Inflammatory macrophage treated with lipopolysaccharide for 1 hour (primary cell): ENCODE measurements at places on chromosomes 16 and 17.

- DNase-seq, result no peak
Observed at GRCh38 chr16:70801611-70802010, 653 bp upstream of the VAC14 start.

DNA sequence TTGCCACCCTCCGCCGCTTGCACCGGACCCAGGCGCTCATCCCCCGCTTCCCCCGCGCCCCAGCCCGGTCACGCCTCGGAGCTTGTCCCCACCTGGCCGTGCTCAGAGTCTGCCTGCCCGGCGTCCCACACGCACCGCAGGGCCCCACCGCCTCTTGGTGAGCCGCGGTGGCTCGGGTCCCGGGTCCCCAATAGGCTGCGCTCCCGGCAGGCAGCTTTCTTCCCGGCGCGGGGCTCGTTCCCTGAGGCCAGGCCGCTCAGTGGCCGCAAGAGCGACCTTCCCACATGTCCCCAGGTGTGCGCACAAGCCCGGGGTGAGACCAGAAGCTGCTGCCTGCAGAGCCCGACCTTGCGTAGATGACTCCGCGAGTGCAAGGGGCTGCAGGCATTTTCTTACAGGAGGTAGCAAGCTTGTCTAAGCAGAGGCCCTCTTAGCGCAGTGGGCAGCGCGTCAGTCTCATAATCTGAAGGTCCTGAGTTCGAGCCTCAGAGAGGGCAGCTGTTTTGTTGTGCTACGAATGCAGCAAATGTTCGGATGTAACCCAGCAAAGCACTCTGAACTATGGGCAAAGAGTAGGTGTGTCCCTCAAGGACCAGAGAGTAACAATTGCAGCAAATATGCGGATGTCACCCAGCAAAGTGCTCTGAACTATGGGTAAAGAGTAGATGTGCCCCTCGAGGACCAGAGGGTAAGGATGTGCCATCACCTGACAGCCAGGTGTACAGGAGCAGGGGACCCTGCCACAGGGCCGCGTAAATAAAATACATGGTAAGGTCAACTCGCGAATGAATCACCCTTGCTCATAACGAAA, 15.6 kb downstream of the TLE7 start:
- no peak for DNase-seq

GRCh38 chr16:51651061-51651466, 500.0 kb upstream of the SALL1 start:
- no peak for DNase-seq

- no peak for DNase-seq
Observed at GRCh38 chr17:6455321-6455705, 11.1 kb downstream of the PIMREG start.

GRCh38 chr17:59491353-59492090, 73.9 kb upstream of the DHX40 start:
- DNase-seq, result no peak

DNA sequence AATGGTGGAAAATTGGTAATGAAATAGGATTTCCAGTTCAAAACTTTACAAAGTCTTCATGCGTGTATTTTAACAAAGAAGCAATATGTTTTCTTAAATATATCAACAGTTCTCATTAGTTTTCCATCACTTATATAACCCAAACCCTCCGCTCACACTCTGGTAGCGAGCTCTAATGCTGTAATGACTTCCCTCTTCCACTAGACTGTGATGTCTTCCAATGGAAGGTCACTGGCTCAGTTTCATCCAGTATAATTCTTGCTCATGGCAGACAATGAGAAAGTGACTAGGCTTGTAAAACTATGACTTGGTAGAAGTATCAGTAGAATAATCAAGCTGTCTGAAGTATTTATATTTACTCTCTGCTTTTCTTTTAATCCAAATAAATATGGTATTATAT, 32.8 kb downstream of the NETO2 start:
- no peak for DNase-seq

GRCh38 chr17:7610641-7611040, 4.1 kb downstream of the FXR2 start:
- no peak for DNase-seq

GRCh38 chr16:88817785-88818574, 6.3 kb upstream of the APRT start:
- DNase-seq, result no peak

- DNase-seq, result no peak
Observed at GRCh38 chr17:14156689-14157088, 80.0 kb downstream of the CDRT15 start.

GRCh38 chr17:1493291-1493980, 950 bp upstream of the MYO1C start:
- peak; percentile 70 for DNase-seq

DNA sequence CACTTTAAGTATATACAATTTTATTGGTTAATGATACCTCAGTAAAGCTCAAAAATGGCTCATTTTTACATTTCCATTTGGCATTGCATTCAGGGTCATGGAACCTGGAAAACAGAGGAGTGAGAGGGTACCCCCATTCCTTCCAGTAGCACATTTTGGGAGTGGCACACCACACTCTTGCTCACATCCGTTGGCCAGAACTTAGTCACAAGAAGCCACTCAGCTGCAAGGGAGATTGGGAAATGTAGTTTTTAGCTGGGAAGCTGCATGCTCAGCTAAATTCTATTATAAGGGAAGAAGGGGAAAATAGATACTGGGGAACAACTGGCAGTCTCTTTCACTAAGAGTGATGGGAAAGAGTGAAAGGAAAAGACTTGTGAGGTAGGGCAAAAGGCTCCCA, 102.5 kb upstream of the TMEM97 start:
- DNase-seq, result peak; percentile 31

DNA sequence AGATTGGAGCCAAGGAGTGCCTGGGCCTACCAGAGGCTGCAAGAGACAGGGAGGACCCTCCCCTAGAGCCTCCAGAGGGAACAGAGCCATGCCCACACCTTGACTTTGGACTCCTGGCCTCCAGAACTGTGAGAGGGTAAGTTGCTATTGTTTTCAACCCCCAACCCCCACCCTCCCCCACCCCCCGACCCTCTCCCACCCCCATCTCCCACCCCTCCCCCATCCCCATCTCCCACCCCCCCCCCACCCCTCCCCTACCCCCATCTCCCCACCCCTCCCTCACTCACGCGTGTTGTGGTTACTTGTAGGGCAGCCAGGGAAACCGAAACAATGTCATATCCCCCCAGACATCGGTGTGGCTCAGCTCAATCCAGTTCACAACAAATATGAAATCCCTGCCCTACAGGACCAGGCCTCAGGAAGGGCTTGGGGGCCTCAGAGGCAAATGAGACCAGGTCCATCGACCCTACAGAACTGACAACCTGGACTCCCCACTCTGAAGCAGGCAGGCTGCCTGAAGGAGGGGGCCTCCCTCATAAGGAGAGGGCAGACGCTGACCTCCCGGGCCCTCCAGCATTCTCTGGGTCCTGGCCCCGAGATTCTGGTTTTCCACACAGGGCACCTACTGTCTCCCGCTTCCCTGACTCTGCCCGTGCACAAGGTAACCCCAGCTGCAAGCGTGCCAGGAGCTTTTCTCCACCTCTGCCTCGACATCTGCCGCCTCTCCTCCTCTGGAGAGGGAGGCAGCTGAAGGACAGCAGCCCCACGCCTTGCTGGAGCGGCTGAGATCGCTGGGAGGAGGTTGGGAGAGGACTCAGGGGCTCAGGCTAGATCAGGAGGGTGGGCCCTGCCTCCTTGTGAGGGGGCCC, 3.0 kb upstream of the ZCCHC14 start:
- no peak for DNase-seq

GRCh38 chr17:77460514-77461046, 319.8 kb downstream of the SEC14L1 start:
- no peak for DNase-seq

- no peak for DNase-seq
Observed at GRCh38 chr17:41813152-41813680, 412 bp downstream of the FKBP10 start.

- DNase-seq, result no peak
Observed at GRCh38 chr16:51523400-51523799, 372.3 kb upstream of the SALL1 start.

GRCh38 chr17:60630352-60630751, 30.4 kb downstream of the PPM1D start:
- no peak for DNase-seq

GRCh38 chr16:71917900-71918299, 22.6 kb downstream of the IST1 start:
- no peak for DNase-seq

DNA sequence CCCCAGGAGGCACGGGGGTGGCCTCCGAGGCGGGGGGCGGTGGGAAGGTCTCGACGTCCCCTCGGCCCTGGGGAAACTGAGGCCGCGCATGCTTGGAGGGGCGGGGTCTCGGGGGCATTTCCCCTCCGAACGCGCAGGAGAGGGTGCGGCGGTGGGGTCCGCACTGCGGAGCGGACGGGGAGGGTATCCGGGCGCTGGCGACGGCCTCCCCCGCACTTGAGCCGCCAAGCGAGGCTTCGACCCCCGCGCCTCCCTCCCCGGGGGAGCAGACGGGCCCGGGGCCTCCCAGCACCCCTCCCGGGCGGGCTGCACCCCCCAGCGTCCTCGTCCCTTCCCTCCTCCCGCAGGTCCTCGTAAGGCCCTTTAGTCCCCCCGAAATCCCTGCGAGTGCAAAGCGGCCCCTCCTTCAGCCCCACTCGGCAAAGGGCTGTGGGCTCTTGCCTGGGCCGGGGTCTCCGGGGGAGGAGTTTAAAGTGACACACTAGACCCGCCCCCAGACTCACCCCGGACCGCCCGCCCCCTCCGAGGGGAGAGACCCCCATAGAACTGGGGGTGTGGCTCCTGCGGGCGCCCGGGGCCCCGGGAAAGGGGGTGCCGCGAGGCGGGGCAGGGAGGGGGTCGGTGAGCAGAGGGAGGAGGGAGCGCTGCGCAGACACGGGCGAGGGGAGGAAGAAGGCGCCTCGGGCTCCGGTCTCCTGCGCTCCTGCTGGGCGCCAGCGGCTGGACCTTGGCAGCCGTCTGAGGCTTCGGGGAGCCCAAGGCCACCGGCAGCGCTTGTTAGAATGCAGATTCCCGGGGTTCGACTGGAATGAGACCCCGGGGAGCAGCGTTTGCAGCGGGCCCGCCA, 632 bp downstream of the BAIAP3 start:
- no peak for DNase-seq

DNA sequence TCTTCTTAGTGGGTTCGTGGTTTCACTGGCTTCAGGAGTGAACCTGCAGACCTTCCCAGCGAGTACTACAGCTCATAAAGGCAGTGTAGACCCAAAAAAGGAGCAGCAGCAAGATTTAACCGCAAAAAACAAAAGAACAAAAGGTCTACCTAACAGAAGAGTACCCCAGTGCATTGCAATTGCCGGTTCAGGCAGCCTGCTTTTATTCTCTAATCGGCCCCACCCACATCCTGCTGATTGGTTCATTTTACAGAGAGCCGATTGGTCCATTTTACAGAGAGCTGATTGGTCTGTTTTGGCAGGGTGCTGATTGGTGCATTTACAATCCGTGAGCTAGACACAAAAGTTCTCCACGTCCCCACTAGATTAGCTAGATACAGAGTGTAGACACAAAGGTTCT, 2.0 kb upstream of the ARRB2 start:
- peak; percentile 22 for DNase-seq

GRCh38 chr16:6548507-6548906, 784.1 kb upstream of the RBFOX1 start:
- no peak for DNase-seq

DNA sequence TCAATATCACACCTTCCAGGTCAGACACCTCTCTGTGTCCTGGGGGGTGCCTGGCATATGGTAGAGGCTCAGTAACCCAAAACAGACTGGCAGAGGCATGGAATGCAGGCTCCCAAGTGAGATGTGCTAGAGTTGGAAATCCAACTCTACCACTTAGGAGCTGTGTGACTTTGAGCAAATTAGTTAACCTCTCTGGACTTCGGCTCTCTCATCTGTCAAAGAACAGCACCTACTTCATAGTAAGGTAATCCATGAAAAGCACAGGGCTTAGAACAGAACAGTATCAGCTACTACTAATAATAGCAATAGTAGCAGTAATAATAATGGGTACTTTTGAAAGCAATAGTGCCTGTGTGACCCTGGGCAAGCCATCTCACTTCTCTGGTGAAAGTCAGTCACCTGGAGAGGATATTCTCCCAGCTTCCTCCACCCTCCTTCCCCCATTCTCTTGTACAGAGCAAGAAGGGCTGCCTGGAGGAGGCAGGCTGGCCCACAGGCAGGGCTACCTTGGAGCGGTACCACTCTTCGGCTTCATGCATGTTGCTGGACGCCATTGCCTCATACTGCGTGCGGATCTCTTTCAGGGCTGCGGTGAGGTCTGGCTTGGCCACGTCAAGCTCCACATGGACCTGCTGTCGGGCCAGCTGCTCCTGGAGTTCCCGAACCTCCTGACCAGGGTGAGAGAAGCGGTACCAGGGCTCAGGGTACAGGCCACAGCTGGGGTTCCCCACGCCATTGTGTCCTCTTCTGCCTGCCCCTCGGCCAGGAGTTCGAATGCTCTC, 2.3 kb downstream of the GFAP start:
- no peak for DNase-seq

DNA sequence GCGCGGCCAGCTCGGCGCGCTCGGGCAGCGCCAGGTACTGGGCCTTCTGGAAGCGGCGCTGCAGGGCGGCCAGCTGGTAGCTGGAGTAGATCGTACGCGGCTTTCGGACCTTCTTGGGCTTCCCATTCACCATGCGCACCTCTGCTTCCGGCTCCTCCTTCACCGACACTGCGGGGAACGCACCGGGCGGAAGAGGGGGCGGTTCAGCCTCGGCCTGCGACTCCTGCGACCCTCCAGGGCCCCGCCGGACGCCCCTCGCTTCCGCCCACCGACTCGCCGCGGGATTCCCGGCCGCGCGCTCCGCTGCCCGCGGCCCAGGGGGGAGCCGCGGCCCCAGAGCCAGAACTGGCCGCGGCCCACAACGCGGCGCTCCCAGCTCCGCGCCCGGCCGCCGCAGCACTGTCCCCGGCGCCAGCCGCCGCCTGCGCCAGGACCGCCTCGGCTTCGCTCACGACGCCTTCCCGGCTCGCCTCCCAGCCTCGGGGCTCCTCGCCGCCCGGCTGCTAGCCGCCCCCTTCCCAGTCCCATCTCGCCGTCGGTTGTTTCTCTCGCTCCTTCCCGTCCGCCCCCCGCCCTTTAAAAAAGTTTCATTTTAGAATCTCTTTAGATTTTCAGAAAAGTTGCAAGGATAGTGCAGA, 1.5 kb downstream of the DLX3 start:
- no peak for DNase-seq

GRCh38 chr17:6591599-6592158, 35.3 kb upstream of the PITPNM3 start:
- no peak for DNase-seq

DNA sequence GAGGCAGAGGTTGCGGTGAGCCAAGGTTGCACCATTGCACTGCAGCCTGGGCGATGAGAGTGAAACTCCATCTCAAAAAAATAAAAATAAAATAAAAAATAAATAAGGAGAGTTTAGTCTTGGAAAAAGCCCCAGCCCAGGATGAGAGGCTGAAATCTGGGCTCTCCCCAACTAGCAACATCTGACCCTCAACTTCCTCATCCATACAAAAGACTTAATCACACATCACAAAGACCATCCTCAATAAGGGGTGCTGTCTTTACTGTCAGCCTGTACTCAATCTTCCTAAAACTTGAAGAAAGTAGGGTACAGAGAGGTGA, 11.4 kb upstream of the SLC4A1 start:
- no peak for DNase-seq

- DNase-seq, result no peak
Observed at GRCh38 chr17:43860927-43861622, 14.1 kb downstream of the CD300LG start.
